ENCODE measurements at places on chromosomes 2 and 18.

DNA sequence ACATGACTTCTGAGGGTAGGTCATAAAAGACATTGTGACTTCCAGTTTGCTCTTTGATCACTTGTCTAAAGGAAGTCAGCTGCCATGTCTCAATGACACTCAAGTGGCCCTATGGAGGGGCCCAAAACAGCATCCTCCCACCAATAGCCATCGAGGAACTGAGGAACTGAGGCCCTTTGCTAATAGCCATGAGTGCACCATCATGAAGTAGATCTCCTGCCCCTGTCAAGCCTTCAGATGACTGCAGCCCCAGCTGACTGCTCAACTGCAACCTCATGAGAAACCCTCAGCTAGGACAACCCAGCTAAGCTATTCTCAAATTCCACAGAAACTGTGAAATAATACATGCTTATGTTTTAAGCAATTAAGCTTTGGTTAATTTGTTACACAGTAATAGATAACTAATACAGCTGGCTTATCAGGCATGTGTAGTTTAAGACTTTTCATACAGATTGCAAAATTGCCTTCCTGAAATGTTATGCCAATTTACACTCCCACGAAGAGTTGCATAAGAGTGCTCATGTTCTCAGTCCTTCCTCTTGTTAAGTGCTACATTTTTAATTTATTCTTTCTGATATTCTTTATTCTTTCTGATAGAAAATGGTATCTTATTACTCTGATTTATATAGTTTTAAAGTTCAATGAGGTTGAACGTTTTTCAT lies 105.6 kb upstream of the NDUFV2 start:
- DNase-seq: no peak

- DNase-seq: no peak
Observed at GRCh38 chr2:79713131-79713785, 200.4 kb downstream of the CTNNA2 start.

DNA sequence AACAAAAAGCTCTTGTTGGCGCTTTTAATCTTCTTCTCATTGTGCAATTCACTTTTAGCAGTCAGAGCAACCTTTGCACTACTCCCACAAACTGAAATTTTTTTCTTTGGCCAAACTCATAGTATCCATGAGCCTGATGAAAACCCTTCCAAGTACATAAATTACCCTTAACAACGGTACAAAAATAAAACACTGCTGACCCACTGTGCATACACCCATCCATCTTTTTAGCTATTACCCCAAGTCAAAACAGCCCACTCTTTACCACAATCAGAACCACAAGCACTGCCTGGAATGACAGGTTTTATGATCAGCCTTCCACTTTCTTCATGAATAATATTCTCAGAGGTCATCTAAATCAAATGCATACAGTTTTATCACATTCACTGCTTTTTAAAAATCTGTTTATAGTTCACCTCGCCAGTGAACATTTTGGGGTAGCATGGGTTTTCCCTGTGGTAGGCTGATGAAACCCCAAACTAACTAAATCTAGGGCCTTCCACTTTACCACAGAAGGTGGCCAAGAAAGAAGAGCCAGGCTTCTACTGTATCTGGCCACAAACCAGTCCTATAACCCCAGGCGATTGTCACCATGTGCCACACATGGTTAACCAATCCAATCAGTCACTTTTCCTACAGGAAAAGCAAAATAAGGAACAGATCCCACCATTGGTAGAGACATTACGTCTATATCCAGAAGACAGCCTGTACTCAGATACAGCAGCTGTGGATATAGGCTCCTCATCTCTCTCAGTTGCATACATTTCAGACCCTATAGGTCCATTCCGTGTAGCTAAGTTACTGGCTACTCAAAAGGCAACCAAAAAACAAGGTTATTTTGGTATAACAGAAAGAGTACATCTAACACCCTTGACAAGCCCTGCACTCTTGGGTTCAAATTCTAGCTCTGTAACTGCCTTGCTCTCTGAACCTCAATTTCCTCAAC lies 171.3 kb downstream of the THADA start:
- DNase-seq: no peak

GRCh38 chr18:79754831-79755351 lies 42.8 kb upstream of the KCNG2 start:
- DNase-seq: no peak

GRCh38 chr18:10020171-10020570 lies 106.4 kb downstream of the VAPA start:
- no peak for DNase-seq

DNA sequence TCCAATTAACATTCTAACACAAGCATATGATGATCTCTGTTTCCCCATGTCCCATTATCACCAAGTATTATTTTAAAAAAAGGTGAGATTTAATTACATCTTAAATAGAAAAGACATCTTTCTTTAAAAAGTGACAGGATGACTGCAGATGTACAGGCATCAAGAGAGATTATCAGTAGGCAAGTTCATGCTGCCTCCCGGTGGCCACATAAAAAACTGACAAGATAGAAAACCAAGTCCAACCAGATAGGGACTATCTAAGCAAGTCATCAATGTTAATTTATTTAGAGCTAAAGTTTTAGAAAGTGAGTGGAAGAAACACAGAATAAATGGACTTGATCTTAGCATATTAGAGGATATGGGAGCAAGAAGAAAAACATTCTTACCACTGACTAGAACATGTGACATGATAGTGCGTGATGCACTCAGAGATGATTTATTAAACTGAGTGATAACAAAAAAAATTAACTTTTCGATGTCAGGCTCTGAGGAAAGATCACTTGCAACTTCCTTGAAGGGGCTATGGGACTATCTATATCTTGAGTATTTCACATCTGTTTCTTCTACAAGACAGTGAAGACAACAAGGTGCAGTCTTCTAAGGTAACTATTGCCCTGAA lies 5.4 kb upstream of the TDRD15 start:
- peak; percentile 26 for DNase-seq

- peak; percentile 78 for DNase-seq
Observed at GRCh38 chr2:206084439-206084869, 1.5 kb downstream of the INO80D start.

- DNase-seq: no peak
Observed at GRCh38 chr18:60279391-60279790, 93.2 kb downstream of the MC4R start.

Measured in colonic mucosa (tissue), 4 donors.